ENCODE measurements at places on chromosomes 4 and X.

GRCh38 chr4:6250984-6251295, 18.7 kb upstream of the WFS1 start:
- no peak for DNase-seq

- DNase-seq = peak; percentile 24
Observed at GRCh38 chrX:72394518-72395170, 88.9 kb upstream of the CITED1 start.

GRCh38 chrX:66018585-66019309, 21.1 kb downstream of the VSIG4 start:
- DNase-seq = peak; percentile 12

DNA sequence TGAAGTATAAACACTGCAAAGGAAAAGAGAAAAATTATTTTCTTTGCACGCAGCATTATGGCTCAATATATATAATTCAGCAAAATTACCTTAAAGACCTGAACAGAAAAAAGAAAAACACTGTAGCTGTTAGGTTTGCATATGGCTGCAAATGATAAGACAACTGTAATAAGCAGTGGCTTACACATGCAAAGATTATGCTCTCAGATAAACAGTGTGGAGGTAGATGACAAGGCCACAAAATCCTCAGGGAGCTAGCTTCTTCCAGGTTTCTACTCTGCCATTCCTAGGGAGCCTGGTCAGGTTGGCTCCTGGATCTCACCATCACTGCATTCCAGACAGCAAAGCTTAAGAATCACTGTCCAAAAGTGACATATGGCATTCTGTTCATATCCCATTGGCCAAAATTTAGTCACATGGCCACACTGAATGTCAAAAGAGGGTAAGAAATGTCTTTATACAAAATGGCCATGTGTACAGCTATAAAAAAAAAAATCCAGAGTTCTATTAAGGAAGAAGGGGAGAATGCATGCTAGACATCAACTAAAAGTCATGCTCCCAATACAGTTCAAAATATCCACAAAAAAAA, 195.2 kb upstream of the SLC7A11 start:
- no peak for DNase-seq

GRCh38 chr4:159767406-159767805, 664.5 kb downstream of the RAPGEF2 start:
- DNase-seq = no peak

DNA sequence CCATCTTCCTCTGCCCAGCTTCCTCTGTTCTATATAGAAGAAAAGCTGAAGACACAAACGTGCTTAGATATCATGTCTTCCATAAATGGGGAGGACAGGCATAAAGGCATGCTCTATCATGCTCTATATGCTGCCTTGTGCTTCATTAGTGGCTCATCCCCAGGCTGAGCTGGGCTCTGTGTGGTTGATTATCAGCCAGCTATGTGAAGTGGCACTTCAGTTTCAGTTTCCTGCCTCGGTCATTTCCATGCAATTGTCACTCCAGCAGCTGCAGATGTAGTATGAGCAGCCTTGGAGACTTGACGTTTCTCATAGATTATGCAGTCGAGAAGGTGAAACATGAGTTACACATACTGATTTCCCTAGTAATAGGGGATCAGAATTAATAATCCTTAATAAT, 106.2 kb downstream of the SYTL5 start:
- DNase-seq = no peak

DNA sequence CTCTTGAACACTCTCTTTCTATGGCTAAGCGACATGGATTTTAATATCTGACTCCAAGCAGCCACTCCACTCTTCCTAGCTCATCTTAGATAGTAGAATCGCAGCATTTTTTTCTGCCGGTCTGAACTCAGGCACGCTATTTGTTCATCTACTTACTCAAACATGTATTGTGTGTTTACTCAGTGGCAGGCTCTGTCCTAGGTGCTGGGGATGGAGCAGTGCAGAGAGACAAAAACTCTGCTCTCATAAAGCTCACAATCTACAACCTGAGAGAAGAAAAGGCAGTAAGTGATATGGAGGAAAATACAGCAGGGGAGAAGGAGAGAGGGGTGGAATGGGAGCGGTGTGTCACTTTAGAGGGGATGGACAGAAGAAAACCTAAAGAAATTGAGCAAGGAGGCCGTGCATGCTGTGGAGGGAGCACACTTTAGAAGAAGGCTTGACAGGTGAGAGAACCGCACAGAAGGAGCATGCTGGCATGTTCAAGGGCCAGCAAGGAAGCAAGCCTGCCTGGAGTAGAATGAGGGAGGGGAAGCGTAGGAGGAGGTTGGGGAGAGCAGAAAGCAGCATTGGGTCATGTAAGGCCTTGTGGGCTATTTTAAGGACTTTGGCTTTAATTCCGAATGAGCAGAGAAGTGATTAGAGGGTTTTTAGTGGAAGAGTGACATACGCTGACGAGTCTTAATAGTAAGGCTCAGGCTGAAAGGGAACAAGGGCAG, 132.0 kb downstream of the ANK2 start:
- no peak for DNase-seq
